ENCODE measurements at places on chromosomes 1 and 21.

GRCh38 chr1:7988576-7988975 lies 27.1 kb downstream of the PARK7 start:
- DNase-seq, result no peak

- no peak for DNase-seq
Measured at GRCh38 chr1:35631396-35631795, 9.9 kb downstream of the PSMB2 start.

DNA sequence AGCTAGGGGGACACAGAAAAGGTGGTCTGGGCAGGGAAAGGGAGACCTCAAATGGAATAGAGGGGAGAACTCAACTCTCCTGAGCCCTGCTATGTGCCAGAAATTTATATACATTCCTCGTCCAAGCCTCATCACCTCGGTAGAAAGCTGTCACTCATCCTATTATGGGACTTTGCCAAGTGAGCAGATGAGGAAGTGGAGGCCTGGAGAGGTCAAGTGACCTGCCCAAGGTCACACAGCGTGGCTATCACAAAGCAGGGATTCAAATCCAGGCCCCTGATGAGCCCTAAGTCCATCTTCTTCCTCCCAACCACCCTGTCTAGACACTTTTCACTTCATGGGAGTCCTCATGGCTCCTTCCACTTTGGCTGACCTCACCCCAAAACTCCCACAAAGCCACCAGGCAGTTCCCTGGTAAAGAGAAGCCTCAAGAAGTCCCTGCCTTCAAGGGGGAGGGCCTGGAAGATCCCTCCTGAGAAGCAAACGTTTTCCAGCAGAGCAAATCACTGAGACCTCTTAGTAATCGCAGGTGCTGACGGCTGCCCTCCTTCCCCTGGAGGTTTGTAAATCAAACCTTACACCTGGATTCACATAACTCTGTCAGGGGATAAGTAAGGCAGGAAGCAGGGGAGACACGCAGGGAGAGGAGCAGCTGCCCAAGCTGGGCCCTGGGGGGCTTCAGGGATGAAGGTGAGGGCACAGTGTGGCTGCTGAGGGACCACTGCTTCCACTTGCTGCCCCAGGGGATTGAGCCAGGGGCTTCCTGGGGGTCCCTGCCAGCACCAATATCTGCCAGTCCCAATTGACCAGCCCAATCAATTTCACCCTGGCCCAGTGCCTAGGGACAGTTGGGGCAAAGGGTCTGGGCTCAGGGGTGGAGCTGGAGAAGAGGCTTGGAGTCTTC lies 351.2 kb downstream of the MATN1 start:
- DNase-seq, result no peak

DNA sequence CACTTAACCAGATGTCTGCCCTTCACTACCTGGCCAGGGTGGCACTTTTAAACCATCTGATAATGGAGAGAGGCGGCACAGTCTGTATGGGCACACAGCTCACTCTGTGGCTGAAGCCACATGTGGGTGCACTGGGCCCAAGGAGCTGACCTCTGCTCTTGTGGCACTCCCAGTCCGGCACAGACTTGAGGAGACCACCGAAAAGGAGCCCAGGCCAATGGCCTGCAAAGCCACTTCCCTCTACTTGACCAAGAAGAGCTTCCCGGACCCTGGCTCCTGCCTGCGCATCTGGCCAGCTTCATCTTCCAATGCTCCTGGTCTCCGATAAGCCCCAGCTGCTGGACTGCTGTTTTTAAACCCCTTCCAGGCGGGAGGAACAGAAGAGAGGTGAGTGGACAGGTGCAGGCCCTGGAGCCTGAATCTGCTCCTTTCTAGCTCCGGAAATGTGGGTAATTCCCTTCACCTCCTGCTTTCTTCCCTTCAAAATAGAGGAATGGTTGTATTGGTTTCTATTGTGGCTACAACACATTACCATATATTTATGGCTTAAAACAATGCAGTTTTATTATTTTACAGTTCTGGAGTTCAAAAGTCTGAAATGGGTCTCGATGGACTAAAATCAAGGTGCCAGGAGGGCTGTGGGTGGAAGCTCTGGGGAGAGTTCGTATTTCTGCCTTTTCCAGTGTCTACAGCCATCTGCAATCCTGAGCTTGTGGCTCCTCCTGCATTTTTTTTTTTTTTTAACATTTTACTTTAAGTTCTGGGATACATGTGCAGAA lies 11.6 kb downstream of the GNG4 start:
- DNase-seq, result no peak

DNA sequence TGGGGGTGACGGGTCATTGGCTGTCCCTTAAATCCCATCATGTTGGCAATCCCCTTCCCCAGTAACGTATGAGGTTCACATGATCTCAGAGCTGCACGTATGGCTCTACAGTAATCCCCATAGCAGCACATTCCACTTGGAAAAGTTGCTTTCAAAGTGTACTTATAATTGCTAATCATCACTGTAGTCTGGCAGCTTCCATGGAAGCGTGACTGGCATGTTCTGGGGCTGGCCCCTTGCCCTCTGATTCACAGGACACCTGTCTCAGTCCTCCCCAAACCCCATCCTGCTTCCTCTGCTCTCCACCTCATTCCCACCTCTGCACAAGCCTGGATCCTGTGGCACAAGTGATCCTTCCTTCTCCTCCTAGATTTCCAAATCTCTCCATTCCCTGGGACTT lies 102.2 kb downstream of the TSEN15 start:
- DNase-seq, result no peak

DNA sequence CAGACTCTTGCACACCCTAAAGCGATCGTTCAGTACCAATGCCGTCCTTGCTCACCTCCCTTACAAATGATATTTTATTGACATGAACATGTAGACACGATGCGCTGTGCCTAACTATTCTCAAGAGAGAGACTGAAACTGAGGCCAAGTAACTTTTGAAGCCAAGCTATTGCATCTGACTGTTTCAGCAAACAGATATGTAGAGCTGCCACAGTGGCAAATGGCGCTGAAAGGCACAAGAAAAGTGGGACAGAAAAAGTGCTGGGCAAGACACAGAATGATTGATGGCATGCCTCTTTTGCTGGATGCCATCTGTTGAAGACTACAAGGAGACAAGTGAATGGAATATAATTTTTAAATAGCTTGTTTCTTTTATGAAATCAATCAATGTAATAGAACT lies 1157.2 kb upstream of the ADGRL4 start:
- no peak for DNase-seq

DNA sequence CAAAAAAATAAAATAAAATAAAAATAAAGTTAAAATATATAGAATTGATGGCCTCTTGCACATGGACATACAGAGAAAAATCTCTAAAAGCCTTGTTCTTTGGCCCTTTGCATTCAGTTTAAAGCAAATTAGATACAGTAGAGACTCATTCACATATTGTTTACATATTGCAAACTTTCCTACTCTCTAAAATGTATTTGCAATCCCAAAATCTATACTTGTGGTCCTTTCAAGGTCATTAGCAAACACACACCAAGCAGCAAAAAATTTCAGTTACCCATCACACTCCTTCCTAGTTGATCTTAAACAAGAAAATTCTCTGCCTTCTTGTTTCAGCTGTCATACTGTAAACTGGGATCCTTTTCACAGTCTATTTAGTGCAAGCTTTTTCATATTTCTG lies 61.0 kb upstream of the SLC44A3 start:
- DNase-seq, result no peak

GRCh38 chr1:213366141-213366831 lies 315.2 kb downstream of the RPS6KC1 start:
- DNase-seq, result no peak

- no peak for DNase-seq
Measured at GRCh38 chr1:41678111-41678878, 193.8 kb upstream of the EDN2 start.

- no peak for DNase-seq
Measured at GRCh38 chr1:35603941-35604340, 30.8 kb downstream of the TFAP2E start.

DNA sequence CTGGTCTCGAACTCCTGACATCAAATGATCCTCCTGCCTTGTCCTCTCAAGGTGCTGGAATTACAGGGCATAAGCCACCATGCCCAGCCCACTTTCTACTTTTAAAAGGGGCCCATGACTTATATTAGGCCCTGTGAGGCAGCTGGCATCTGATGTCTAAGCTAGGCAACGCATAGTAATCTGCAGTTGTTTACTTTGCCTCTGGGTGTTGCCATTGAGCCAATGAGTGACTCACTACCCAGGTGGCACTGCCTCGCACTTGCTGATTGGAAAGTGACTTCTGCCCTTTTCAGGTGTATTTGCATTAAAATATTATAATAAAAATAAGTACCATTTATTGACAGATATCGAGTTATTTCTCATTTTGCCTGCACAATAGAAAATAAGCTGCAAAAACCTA lies 84.9 kb downstream of the KIF14 start:
- peak; percentile 9 for DNase-seq

DNA sequence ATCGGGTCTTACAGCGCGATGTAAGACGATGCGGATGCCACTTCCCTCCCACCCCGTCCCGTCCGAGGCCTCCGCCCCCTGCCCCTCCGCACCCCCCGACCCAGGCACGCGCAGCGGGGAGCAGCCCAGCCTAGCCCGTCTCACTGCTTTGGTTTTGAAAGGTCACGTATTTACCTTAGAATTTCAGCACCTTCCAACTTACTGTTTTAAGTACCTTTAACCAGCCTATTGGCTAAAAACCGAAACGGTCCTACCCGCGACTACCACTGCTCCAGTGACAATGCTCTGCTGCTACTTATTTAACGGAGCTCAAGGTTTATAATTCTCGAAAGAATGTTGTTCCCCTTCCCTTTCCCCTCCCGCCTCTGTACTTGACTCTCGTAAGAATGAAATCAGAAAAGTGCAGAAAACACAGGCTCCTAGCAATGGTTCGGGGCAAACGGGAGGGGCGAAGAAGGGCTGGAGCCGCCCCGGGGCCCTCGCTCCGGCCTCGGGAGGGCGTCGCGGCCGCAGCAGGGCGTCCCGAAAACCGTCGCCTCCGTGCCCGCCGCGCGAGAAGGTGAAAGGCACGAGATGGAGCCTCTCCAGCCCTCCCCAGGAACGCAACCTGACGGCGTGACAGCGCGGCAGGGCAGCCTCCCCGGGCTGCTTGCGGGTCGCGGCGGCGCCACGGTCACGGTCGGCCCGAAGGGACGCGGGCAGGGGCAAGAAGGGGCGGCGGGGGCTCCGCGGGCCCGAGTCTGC lies 667 bp downstream of the TMEM50B start:
- peak; percentile 61 for DNase-seq

GRCh38 chr1:172781513-172782140 lies 122.7 kb downstream of the FASLG start:
- no peak for DNase-seq

DNA sequence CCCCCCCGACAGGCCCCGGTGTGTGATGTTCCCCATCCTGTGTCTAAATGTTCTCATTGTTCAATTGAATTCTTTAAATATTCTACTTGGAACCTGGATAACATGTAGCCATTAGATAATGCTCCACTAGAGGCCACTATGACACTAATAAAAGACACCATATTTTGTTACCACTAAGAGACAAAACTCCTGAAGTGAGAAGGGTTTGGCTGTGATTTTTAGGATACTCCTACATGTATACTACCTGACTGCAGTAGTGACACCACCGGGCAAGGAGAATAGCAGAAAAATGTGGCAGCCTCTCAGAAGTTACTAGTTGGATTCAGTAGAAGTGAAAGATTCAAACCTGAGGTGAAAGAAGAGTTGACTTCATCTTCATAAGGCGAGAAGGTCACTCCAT lies 36.0 kb downstream of the F5 start:
- no peak for DNase-seq

GRCh38 chr1:178501705-178502329 lies 5.1 kb upstream of the CLEC20A start:
- DNase-seq, result peak; percentile 75

GRCh38 chr1:158353303-158354075 lies at the start of gene CD1E:
CD1E (plus strand) TSS chr1:158353894; CDS start chr1:158353989, 95 bp downstream.
- DNase-seq, result no peak

- no peak for DNase-seq
Measured at GRCh38 chr1:209353053-209353452, 230.5 kb upstream of the CAMK1G start.

- no peak for DNase-seq
Measured at GRCh38 chr1:231264642-231265041, 23.6 kb downstream of the GNPAT start.

GRCh38 chr1:207964195-207964966 lies 53.5 kb upstream of the CD34 start:
- DNase-seq, result no peak

GRCh38 chr1:98556521-98557158 lies 104.9 kb upstream of the SNX7 start:
- DNase-seq, result no peak

DNA sequence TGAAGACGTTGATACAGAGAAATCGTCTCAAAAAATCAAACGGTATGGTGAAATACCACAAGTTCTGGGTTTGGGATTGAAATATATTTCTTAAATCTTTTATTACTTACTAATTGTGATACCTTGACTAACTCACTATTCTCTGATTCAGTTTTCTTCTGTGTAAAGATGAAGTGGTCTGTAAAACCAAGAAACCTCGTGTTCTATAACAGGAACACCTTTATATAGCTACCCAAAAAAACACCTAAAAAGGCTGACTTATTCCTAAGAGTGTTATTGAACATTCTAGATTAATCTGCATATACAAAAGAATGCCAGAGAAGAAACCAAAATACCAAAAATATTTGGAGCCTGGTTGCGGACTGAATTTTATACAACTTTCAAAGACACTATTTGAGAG lies 721 bp downstream of the LRRIQ3 start:
- no peak for DNase-seq

DNA sequence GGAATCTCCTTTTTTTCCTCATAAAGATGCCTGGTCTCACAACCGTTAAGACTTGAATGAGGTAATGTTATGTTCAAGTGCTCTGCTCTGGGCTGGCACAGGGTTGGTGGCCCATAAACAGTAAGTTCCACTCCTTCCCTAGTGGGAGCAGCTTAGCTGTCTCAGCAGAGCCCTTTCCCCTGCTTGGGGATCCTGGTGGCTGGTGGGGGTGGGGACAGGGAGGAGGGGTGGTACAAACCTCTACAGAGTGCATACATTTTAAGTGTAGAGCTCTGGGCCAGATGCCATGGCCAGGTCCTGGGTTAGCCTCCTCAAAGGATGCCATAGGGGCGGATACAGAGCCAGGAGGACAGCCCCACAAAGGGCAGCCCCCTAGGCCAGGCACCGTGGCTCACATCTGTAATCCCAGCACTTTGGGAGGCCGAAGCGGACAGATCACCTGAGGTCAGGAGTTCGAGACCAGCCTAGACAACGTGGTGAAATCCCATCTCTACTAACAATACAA lies 20.7 kb upstream of the PADI1 start:
- DNase-seq, result no peak

GRCh38 chr1:167746013-167746672 lies 24.4 kb downstream of the MPZL1 start:
- no peak for DNase-seq

- no peak for DNase-seq
Measured at GRCh38 chr1:25105836-25106235, 126.5 kb downstream of the SYF2 start.

DNA sequence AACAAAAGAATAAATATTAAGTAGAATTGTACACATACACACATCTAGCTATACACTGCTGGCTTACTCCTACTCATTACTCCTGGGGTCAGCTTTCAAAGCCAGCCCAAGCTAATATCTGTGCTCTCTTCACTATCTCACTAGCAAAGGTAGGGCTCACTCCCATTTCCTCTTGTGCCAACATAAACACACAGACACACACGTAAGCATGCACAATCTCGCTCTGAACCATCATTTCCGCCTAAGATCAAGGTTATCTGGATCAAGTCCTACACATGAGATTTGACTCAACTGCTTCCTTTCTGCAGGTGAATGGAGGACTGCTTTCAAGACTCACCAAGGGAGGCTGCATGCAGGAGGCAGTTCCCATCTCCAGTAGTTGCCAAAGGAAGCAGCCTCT lies 28.8 kb upstream of the MTMR11 start:
- DNase-seq, result no peak

GRCh38 chr1:184210031-184210430 lies 158.5 kb downstream of the TSEN15 start:
- DNase-seq, result no peak
